GM13976 (cell line): ENCODE measurements at places on chromosomes 12 and 14.

DNA sequence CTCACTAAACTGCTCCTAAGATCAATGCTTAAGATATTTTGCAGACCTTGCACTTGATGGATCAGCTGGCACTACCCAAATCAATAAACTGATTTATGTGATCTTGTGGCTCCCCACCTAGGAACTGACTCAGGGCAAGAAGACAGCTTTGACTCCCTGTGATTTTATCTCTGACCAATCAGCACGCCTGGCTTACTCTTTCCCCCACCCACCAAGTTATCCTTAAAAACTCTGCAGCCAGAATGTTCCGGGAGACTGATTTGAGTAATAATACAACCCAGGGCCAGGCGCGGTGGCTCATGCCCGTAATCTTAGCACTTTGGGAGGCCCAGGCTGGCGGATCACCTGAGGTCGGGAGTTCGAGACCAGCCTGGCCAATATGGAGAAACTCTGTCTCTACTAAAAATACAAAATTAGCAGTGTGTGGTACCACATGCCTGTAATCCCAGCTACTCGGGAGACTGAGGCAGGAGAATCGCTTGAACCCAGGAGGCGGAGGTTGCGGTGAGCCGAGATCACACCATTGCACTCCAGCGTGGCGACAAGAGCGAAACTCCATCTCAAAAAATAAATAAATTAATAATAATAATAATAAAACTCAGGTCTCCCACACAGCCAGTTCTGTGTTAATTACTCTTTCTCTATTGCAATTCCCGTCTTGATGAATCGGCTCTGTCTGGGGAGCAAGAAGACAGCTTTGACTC lies 12.0 kb downstream of the MORN3 start:
- no peak for DNase-seq

DNA sequence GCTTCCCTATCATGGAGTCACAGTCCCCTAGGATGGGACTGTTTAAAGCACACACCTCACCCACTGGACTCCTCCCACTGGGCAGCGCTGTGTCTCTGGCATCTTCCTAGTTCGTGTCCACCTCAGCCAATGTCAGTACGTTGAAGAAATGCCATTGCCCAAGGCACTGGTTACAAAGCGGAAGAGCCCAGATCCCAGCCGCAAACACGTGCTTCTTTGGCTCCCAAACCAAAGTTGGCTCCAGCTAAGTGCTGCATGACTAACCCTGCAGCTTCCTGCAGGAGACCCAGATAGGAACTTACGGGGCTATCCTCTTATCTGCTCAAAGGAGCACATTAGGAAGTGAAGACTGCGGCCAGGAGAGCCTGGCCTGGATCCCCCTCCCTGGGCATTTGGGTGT lies 9.3 kb downstream of the SYNE3 start:
- DNase-seq = no peak

GRCh38 chr12:108696111-108696995 lies 35.0 kb downstream of the CORO1C start:
- no peak for DNase-seq

GRCh38 chr14:84228702-84229101 lies 1301.2 kb upstream of the FLRT2 start:
- DNase-seq = no peak

DNA sequence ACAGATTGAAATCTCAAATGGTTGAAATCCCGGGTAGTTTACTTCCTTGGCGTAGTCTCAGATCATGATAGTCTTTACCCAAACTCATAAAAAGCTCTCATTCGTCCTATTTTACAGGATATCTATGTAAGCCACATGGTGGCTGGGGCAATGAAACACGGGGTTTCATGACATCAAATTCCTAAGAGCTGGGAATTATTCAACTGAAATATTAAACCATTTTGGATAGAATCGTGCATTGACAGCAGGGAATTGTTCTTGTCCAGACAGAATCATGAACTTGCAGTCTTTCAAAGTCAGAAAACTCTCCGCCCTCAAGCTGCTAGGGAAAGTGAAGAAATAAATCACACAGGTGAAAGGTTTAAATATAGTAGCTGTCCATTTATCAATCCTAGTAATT lies 33.2 kb upstream of the PRKAB1 start:
- no peak for DNase-seq

DNA sequence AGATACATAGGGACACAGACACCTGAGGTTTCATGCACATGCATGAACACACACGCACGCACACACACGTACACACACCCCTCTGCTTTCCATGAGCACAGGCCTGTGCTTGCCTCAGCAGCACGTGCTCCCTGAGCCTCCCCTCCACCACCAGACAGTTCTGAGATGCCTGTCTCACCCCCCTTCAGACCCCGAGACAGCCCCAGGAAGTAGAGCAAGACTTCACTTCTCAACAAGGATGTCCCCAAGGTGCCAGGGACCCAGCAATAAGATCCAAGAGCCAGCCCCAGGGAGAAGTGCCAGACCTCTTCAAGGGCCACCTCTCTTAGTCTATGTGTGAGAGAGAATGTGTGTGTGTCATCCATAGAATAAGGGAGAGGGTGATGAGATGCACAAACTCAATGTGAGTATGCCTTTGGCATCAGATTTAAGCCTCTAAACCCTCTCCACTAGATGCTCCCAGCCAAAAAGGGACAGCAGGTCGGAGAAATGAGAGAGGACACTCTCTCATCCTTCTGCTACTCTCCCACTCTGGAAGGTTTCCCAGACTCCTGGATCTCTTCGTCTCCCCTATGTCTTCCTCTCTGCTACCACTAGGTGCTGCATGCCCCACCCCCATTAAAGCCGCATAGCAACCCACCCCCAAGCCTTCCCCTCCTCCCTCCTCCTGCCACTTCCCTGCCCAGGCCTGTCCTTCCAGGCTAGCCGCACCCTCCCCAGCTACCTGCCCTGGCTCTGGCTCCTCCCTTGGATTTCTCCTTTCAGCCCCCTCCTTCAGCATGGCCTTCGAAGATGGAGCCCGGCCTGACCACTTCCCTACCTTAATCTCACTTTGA lies 7.7 kb downstream of the RARG start:
- no peak for DNase-seq

GRCh38 chr12:69620077-69620476 lies 9.4 kb upstream of the LRRC10 start:
- no peak for DNase-seq

DNA sequence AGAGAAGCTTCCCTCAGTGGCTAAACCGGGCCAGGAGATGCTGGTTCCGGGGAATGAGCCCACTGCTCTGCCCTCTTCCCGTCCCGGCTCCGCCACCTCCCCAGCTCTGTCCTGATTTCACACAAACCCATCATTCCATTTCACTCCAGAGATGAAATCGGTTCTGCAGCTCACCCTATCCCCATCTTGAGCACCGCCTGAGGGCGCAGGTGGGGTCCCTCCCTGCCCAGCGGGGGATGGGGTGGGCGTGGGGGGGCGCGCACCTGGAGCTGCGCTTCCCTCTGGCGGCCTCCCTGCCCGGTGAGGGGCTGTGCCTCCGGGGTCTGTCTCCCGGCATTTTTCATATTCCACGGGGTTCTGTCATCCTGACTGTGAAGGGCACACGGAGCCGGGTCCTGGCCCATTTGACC lies 44.7 kb downstream of the NOC4L start:
- DNase-seq = no peak

DNA sequence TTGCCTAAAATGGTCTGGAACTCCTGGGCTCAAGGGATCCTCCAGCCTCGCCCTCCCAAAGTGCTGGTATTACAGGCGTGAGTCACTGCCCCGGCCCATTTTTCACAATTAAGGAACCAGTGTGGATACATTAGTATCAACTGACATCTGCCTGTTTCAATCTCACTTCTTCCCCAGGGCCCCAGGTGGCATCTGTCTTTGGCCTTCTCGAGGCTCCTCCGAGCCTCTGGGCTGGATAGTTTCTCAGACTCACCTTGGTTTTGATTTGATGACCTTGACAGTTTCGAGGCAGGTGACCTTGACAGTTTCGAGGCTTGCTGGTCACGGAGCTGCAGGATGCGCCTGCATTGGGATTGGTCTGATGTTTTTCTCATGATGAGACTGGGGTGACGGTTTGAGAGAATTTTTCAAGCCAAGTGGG lies 41.0 kb upstream of the NCOR2 start:
- no peak for DNase-seq

DNA sequence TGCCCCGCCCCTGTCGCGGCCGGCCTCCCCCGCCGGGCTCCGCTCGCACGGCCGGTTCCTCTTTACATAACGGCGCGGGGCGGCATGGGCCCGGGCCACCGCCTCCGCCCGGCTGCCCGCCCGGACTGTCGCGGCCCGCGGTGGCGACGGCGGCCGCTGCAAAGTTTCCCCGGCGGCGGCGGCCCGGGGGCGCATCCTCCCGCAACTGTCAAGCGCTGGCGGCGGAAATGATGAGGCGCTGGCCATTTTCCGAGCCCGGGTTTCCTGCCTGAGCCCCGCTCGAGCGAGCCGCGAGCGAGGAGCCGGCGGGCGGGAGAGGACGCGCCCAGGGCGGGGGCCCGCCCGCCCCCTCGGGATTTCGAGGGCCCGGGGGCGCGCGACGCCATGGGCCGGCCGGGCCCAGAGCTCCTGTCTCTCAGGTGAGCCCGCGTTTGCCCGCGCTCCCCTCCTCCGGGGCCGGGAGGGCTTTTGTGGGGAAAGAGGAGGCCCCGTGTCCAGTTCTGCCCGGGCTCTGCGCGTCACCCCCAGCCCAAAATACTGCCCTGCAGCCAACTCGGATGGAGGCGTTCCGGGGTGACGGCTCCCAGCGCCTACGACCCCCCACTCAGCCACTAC lies at the start of gene SH2B3:
SH2B3 (plus strand) TSS at position 65 of the 615 bp plus-strand sequence. CDS start 12,223 bp downstream, outside the sequence.
- no peak for DNase-seq

- no peak for DNase-seq
Measured at GRCh38 chr14:33039311-33039710, 100.6 kb downstream of the NPAS3 start.

DNA sequence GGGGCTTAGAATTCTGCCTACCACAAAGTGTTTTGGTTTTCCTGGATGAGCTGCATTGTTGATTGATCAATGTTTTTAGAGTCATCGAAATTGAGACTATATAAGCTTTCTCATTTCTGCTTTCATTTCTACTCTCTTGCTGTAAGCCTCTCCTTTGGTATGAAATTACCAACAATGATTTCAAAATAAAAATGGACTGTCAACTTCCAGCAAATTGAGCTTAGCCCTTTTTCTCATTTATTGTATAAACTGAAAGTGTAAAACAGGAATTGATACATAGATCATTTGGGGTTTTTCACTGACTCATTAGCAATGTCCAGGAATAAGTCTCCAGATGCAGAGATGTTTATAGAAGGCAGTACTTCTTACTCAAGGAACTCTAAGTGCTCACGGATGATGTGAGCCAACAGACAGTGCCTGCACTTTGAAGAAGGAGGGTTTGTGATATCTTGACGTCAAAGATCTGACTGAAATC lies 20.0 kb upstream of the PCNX1 start:
- no peak for DNase-seq

- DNase-seq = no peak
Measured at GRCh38 chr12:27651201-27651600, 45.0 kb upstream of the REP15 start.

GRCh38 chr12:4006743-4007142 lies 133.5 kb upstream of the PARP11 start:
- no peak for DNase-seq

- DNase-seq = no peak
Measured at GRCh38 chr14:73344319-73344718, 107.0 kb downstream of the PAPLN start.

GRCh38 chr12:123384318-123384993 lies 524 bp downstream of the KMT5A start:
- DNase-seq = no peak

GRCh38 chr12:83114966-83115365 lies 428.3 kb downstream of the TMTC2 start:
- DNase-seq = no peak

GRCh38 chr14:58769771-58770170 lies 132.0 kb downstream of the DACT1 start:
- no peak for DNase-seq

DNA sequence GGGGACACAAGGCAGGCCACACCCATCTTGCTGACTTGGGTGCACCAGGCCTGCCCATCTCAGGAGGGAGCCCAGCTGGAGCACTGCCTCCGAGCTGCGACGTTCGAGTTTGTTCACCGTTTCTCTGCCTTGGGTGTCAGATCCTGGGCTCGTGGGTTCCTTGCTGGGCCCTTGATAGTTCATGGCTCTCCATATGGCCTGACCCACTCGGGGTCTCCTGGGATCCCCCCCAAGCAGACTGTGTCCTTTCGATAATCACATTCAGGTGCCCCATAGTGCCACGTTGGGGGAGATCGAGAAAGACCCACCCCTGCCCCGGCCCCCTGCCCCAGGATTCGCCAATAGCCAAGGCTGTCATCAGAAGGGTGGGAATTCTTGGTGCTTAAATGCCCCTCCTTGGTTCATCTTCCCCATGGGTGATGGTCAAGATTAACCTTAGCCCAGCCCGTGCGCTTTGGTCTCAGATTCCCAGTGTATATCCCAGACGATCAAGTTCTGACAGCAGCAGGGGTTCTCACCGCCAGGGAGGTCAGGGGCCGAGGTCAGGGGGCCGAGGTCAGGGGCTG lies 7.4 kb downstream of the RFLNA start:
- no peak for DNase-seq

DNA sequence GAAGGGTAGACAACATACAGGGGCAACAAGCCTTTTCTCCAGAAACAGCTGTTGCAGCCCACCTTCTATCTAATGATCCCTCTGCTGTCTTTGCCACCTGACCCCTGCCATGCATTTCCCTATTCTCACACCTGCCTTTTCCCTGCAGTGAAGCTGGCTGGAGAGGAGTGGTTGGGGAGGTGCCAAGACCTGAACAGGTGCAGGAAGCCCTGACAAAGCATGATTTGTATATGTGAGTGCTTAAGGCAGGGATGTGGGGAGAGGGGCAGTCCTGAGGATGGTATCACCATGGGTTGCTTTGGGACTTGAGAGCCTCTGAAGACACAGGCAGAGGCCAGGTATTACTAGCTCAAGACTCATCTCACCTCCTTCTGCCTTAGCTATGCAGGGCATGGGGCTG lies 2.9 kb upstream of the PFDN5 start:
- no peak for DNase-seq

GRCh38 chr12:80264891-80265290 lies 165.6 kb downstream of the OTOGL start:
- no peak for DNase-seq

DNA sequence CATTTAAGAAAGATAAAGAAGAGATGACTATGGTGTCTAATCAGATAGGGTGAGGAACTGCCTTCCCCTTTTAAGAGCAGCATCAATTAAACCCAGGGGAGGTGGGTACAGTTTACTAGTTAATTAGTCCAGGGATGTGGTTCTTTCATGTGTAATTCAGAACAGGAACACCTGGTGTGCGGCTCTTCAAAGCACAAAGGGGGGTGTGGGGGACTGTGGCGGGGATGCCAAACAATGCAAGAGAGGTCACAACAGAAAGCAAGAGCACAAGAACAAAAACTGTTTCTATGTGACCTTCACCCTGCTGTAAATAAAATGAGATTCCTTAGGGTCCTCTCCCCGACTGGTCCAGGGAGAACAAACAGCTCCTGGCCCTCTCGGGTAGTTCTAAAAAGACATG lies 183.9 kb upstream of the SOX5 start:
- no peak for DNase-seq

DNA sequence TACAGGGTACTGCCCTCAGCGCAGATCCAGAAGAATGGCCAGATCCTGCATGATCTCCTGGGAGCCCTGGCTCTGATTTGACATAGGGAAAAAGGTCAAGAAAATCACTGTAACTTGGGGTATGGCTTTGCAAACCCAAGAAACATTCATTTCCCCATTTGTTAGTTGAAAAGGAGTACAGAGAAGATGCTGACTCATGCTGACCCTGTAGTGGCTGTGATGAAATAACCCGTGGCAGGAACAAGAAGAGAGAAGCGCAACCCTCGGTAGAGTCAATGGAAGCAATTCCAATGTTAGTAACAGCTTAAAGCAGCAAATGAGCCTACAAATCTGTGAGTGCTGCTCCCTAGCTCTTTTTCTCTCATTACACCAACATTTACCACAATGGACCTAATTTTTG lies 281.6 kb upstream of the NPAS3 start:
- DNase-seq = no peak
